Effector memory CD4-positive, alpha-beta T cell (primary cell): ENCODE measurements at places on chromosomes 12 and 14.
A peak's percentile ranks its signal among the peaks of the same experiment; 100 is the strongest.

DNA sequence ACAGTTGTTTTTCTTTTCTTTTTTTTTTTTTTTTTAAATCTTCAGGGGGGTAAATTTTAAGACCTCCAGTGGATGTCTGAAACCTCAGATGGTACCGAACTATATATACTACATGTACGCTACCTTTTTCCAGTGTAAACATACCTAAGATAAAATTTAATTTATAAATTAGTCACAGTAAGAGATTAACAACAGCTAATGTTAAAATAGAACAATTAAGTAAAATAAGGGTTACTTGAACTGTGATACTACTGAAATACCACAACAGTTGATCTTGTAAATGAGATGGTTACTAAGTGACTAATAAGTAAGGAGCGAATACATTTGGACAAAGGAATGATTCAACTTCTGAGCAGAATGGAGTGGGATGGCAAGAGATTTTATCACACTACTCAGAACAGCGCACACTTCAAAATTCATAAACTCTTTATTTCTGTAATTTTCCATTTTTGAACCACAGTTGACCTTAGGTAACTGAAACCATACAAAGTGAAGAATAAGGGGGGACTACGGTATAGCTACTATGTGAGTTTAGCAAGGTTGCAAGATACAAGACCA lies 80.5 kb upstream of the PCED1B start:
- DNase-seq, result no peak

- DNase-seq, result no peak
Measured at GRCh38 chr12:52477651-52478050, 4.0 kb upstream of the KRT6C start.

DNA sequence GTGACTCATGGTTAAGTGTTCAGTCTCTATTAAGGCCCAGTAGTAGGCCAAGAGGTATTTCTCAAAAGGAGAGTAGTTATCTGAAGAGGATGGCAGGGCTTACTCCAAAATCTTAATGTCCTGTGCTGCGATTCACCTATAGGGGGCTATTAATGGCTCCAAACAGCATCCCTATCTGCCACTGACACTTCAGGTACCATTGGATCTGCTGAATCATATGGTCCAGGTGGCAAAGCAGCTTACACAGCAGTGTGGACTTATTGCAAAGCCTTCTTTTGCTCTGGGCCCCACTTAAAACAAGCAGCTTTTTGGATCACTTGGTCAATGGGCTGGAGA lies 60.8 kb upstream of the ATP2B1 start:
- DNase-seq, result no peak

DNA sequence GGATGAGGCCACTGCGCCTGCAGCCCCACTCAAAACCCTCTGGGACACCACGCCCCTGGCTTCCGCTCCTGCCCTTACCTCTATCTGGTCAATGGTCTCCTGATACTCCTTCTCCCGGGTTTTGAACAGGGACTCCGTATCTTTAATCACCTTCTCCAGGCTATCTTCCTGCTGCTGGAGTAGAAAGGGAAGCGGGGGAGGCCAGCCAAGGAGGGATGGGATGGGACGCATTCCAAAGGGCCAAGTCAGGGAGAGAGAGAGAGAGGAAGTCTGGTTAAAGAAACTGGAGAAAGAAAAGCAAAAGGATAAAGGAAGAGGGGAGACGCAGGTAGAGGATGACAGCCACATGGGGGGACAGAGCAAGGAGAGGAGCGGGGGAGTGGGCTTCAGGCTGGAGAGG lies 7.9 kb downstream of the IFFO1 start:
- DNase-seq, result no peak

- no peak for DNase-seq
Measured at GRCh38 chr14:86780876-86781510, 1212.0 kb downstream of the GALC start.

- DNase-seq, result no peak
Measured at GRCh38 chr12:32917094-32917611, 20.6 kb upstream of the PKP2 start.

DNA sequence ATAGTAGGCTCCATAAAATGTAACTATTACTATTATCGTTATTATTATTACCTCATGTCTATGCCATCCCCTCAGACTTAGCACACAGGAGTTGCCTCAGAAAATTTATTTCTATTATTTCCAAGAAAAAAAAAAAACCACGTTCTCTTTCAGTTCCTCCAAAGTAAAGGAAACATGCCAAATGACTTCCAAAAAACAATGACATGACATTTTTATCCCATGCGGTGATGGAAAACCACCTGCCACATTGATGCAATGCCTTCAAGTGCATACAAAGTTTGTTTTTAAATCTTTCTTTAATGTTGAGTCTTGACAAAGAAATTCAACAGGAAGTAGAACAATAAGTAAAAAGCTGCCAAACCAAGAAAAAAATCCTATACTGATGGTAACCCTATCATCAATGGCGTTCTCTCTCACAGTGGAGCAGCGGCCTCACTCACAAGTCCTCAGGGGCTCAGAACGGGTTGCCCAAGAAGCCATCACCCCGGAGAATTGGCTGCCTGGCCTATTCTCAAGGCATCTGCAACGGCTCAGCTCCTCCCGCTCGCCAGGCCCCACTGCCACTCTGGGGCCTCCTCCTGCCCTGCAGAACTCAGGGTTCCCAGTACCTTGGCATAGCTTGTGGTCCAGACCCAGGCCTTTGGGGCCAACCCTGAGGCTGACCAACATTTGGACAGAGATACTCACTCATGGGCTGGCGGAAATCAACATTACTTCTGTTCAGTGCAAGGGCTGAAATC lies 51.9 kb downstream of the SERPINA3 start:
- no peak for DNase-seq

DNA sequence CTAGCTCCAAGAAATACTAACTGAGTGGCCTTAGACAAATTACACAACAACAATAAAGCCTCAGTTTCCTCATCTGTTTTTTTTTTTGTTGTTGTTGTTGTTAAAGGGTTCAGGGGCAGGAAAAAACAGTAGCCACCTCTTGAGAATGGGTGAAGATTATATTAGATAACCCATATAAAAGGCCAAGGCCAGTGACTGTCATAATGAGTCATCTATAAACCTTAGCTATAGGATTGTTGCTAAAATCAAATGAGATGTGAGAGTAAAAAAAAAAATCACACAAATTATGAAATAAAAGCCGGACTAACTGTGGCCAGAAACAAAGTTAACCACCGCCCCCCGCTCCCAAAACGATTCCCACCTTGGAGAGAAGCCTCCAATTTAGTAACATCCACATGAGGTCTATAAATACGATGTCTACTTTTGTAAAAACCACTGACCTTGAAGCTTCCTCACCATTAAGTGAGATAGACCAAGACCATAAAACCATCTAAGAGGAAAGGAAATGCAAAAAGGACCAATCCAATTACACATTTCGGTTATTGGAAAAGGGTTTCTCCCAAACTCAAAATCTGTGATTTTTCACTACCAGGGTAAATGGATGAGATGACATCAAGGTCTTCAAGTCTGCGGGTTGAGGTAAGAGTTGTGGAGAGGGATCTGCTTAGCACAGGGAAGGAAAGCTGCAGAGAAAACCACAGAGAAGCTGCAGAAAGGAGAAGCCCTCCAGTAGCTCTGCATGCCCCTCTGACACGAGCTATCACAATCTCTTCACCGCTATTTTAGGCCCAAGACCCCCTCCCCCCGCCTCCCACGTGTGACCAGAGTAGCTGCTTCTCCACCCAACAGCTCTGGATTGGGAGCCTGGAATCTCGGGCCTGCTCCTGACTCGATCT lies 1.0 kb downstream of the NAA25 start:
- DNase-seq, result no peak

DNA sequence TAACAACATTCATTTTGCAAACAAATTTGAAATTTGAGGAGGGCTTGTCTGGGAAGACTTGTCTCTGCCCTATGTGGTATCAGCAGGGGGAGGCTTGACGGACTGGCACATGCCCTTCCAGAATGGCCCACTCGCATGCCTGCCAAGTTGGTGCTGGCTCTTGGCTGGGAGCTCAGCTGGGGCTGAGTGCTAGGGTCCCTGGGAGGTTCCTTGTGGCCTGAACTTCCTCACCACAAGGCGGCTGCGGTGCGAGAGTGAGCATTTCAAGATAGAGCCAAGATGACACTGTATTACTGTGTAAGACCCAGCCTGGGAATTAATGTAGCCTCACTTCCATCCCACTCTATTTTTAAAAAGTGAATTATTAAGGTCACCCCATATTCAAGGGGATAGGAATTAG lies 271.6 kb upstream of the PLEKHG7 start:
- no peak for DNase-seq

DNA sequence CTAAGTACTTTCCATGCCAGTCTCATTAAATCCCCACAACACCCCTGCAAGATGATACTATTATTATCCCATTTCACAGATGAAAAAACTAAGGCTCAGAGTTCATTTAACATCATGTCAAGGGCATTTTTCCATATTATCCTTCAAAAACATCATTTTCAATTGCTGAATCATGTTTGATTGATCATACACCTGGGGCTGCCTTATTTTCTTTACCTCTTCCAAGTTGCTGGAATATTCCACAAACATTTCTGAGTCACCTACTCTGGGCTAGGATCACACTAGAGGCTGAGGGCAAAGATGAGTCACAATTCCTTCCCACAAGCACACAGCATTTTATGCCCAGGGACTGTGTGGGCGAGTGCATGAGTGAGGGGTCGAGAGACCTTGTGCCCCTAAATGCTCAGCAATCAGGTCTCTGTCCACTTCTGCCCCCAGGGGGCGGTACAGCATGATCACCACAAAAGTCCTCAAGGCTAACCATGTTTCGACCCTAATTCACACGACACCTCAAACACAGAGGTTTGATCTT lies 14.1 kb upstream of the TMEM119 start:
- DNase-seq, result peak; percentile 24

DNA sequence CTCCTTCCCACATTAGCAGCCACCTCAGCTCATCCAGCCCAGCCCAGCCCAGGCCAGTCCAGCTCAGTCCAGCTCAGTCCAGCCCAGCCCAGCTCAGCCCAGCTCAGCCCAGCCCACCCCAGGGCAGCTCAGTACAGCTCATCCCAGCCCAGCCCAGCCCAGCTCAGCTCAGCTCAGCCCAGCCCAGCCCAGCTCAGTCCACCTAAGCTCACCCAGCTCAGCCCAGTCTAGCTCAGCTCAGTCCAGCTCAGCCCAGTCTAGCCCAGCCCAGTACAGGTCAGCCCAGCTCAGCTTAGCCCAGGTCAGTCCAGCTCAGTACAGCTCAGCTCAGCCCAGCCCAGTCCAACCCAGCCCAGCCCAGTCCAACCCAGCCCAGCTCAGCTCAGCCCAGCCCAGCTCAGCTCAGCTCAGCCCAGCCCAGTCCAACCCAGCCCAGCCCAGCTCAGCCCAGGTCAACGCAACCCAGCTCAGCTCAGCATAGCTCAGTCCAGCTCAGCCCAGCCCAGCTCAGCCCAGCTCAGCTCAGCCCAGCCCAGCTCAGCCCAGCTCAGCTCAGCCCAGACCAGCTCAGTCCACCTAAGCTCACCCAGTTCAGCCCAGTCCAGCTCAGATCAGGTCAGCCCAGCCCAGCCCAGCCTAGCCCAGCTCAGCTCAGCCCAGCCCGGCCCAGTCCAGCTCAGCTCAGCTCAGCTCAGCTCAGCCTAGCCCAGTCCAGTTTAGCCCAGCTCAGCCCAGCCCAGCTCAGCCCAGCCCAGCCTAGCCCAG lies 63.0 kb downstream of the TMEM121 start:
- no peak for DNase-seq

DNA sequence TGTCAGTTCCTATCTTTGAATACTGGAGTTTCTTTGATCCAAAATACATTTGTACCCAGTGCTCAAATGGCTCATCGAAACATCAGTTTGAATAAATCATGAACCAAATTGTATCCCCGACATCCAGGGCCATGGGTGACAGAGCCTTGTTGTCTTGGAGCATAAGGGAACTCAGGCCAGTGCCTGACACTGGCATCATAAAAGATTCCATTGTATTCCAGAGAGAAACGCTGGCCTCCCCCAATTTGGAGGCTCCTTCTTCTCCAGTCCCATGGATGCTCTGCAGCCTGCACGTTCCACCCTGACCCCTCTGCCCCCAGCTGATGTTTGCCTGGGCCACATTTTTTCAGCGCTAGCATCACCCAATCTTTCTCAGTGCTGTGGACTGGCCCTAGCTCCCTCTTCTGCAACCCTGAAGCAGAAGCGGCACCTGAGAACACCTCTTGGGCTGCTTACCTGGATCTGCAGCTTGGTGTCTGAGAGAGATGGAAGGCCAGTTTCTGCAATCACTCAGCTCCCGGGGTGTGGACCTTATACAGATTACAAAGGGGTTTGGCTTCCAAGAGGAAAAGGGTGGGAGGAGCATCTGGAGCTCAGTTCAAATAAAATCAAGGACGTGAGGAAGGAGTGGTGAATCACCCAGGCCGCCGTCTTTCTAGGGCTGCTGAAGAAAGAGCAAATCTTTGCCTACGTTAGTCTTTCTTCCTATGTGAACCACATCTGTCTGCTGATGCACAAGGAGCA lies at the start of gene RNASE1:
Gene RNASE1, minus strand, starts transcription at position 504 of the 744 bp plus-strand sequence. CDS start 776 bp downstream, outside the sequence.
- DNase-seq, result no peak

GRCh38 chr12:93297032-93297431 lies 80.7 kb upstream of the NUDT4 start:
- DNase-seq, result no peak

DNA sequence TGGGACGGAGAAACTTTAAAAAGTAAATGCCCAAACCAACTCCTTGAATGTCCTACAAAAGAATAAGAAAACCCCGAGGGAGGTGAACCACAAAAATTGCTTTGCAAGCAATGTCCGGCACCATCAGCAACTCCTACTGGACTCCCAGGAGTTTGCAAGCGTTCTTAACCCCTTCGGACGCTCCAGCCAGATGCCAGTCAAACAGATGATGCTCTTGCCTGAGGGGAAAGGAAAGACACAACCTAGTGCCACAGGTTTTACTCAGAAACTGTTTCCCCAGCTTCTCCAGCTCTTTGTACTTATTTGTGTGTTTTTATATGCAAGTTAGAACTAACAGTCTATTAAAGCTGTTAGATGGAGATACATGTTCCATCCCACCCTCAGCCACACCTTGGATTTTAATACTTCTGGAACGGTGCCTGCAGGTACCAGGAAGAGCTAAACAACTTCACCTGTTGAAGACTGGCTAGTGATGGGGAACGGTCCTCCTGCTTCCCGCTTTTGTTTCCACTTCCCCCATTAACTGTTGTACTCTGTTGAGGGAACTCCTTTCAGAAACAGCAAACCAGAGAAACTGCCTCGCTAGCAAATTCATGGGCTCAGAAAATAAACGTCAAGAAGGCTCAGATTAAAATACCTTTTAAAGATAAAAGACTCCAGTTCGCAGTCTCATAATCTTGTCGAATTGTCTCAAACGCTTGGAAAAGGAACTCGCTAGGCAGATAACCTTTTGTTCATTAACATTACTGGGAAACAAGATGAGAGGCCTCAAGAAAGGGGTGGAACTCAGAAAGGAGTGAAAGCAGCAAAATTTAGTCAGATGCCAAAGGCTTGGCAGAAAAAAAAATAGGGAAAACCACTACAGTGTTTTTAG lies 1.1 kb upstream of the FERMT2 start:
- no peak for DNase-seq

DNA sequence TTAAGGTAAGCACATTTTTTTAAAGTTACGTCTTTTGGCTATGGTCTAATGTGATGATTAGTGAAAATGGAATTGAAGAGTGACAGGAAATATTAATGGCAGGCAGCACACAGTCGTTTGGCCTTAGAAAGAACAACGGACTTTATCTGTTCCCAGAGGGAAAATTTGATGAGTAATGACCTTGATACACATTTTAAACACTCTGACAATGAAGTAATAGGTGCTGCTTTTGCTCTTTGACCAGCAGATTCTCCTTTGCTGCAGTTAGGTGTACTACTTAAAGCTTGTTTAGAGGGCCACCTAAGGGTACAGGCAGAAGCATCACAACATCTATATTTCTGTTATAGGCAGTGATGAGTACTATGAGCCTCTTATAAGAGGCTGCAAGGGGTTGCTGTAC lies 27.1 kb upstream of the RNU6-8 start:
- DNase-seq, result no peak
